ENCODE measurements at places on chromosomes 16 and 17.

GRCh38 chr17:76385892-76386786, 1.7 kb downstream of the SPHK1 start:
- DNase-seq: peak; percentile 86

DNA sequence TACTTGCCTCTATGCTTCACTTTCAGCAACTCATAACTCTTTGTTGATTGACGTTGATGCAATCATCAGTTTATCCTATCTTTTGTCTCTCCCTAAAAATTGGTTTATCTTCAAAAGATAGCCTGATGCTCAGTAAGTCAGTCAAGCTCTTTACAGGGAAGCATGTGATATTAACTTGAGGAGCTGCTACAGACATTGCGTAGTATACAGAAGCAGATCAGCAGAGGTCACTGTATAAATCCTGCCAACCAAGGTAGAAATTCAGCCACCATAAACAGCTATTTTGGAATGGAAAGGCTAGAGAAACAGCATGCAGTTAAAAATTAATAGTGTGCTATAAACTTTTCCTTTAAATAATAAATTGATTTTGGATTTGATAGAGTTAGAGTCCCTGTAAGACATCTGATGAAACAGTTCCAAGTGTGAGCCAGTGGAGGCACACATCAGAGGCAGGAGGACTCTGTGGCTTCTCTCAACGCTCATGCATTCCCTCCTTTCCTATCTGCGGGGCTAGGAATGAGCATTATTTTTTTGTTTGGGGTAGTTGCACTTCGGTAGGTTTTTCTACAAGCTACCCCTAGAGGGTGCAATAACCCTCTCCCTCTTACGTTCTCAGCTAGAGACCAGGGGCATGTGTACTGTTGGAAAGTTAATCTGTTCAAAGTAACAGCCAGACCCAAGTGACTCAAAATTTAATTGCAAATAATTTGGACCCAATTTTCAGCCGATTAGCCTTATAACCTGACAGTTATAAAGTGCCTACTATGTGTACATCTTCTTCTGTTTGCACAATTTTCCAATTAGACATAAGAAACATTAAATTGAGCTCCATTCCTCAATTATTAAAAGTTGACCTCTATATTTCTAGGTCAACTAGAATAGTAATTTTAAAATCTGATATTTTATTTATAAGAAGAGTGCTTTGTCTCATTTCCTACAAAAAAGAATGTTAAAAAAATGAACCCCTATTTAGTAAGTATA, 647.7 kb upstream of the SOX9 start:
- DNase-seq: no peak

DNA sequence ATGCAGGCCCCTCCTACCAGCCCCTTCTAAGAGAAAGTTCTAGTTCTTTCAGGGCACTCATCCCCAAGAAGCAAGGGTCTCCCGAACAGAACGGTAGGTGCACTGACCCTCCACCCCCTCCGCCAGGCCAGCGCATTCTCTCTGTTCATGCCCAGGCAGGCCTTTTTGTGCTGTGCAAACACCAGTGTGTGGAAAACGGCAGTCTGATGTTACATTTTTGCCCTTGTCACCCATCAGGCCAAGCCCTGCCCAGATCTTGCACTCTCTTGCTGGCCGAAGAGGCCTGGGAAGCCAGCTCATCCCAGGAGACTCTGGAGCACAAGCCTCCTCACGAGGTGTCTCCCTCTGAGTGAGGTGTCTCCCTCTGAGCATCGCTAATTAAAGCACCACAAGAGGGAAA, 16.1 kb upstream of the MTSS2 start:
- DNase-seq: no peak

- DNase-seq: peak; percentile 72
These were observed at the start of gene SPNS2 for GRCh38 chr17:4498461-4499397. SPNS2 (plus strand) TSS chr17:4498881; CDS start chr17:4499048, 167 bp downstream.

GRCh38 chr16:66930189-66930588, 4.0 kb downstream of the CIAO2B start:
- no peak for DNase-seq

GRCh38 chr16:30853758-30854157, 40.1 kb downstream of the BCL7C start:
- no peak for DNase-seq

DNA sequence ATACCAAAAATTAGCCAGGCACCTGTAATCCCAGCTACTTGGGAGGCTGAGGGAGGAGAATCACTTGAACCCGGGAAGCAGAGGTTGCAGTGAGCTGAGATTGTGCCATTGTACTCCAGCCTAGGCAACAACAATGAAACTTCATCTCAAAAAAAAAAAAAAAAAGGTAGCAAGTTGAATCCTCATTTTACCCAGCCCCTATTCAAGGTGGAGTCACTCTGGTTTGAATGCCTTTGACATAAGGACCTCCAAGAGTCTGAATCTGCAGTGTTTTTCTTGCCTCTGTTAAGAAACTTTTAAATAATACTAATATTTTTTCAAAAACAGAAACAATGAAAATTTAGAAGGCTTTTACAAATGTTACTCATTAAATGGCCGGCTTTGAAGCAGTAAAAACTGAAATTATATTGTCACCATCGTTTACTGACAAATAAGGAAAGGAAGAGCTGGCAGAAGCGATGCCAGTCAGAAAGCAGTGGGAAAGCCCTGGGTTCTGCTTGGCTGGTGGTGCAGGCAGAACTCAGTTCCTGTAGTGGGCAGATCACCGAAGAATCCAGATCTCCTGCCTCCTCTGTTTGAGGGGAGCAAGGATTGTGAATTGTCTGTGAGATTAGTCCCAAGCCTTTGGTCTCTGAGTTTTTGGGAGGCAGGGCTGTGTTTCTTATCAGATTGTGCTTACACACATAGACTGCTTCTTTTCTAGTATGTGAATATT, 99.7 kb upstream of the HAS3 start:
- no peak for DNase-seq

DNA sequence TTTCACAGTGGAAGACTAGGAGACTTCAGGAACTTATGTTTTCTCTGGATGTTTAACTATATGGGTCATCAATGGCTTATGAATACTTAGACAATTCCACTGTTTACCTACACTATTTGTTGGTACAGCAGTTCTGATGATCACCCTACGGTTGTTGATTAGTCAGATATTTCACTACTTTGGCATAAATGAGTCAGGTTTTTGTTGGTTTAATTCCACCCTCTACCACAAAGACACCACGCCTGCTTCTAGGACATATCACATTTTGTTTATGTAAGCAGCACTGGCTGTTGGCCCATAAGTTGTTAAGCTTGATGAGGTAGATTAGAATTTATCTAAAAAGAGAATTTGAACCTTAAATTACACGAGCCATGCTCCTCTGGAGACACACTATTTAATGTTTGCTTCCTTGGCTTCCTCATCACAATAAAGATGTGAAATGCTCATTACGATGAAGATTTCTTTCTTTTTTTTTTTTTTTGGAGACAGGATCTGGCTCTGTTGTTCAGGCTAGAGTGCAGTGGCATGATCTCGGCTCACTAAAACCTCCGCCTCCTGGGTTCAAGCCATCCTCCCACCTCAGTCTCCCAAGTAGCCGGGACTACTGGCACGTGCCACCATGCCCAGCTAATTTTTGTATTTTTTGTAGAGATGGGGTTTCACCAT, 4.3 kb downstream of the GDE1 start:
- no peak for DNase-seq

DNA sequence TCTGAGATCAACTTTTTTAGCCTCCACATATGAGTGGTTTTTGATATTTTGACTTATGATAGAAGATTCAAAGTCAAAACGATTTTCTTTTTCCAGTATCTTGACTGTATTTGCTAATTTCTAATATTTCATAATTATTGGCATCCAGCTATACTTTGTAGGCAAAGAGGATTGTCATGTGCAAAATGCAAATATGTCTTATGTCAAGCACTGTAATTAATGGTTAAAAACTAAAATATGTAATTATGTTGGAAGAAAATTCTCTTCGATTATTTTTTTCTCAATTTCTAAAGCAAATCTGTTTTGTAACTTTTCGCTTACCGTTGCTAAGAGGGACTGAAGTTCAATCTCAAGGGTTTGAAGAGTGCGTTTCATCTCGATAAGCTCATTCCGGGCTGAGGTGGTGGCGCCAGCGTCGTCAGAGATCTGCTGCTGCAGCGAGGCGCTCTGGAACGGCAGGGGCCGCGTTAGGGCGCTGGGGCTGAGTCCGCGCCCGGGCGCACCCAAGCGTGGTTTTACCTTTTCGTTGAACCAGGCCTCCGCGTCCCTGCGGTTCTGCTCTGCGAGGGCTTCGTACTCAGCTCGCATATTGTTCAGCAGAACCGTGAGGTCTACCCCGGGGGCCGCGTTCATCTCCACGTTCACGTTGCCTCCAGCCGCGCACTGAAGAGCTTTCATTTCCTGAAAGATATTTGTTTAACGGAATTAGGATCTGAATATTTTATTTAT, 3.0 kb downstream of the KRT27 start:
- no peak for DNase-seq

DNA sequence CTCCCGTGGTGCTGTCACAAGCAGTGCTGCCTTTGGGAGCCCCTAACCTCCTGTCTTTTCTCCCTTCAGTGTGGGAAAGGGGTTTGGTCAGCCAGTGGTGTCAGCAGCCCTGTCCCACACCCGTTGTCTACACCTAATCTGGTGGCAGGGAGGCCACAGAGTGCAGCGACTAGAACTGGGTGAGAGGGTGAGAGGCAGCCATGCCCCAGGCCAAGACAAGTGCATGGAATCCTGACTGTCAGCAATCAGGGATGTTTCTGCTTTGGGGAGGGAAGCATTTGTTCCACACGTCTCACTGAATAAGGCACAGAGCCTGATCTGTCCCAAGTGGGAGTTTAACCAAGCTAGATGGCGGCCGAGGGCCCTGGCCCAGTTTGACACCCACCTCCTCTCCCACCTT, 1.4 kb upstream of the ZNF267 start:
- no peak for DNase-seq

DNA sequence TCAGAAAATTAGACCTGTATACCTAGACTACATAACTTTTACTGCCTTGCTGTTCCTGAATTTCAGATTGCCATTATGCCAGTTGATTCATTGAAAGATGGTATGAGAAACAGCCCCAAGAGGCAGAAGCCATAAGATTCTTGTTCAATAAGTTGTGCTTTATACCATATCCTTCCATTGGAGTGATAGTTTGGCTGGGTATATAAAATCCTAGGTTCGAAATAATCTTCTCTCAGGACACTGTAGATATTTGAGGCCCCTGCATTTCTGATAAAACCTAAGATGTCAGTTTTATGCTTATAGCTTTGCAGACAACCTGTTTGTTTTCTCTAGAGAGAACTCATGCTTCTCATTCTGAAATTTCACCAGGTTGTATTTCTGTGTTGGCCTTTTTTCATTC, 9.6 kb upstream of the SDK2 start:
- no peak for DNase-seq

- DNase-seq: no peak
These were observed 22.5 kb downstream of the TIMM22 start for GRCh38 chr17:1019451-1019850.

DNA sequence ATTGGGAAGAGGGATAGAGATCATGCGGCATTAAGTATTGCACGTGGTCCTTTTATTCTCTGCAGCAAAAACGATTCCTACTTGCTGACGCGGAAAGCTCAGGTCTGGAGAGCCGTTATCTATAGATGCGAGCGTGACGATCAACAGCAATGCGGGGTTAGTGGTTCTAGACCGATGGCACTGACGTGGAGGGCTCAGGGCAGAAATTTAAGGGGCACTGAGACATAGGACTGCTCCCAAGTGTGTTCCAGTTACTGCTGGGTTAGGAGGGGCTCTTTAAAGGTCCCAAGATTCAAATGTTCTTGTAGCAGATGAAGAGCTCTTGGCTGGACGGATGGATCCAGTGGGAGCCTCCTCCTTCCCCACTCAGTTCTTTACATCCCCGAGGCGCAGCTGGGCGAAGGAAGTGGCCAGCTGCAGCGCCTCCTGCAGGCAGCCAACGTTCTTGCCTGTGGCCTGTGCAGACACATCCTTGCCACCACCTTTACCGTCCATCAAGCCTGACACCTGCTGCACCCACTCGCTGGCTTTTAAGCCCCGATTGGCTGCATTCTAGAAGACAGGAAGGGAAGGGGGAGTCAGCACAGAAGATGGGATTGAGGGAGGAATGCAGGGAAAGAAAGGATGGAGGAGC, 732 bp upstream of the EXOSC6 start:
- no peak for DNase-seq

DNA sequence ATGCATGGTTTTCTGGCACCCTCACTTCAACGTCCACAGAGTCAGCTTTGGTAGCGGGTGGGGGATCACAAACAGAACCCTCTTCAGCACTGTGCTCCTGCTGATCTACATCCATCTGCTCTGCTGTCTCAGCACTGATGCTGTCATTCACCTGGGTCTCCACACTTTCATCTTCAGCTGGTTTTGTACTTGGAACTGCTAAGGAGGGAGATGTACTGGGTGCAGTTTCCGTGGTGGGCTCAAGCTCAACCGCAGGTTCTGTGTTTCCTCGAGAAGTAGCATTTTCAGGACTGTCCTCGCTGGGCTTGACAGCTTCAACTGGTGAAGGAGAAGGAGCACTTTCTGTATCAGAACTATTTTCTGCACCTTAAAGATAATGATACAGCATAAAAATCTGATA, 101.8 kb downstream of the TTC19 start:
- DNase-seq: no peak

DNA sequence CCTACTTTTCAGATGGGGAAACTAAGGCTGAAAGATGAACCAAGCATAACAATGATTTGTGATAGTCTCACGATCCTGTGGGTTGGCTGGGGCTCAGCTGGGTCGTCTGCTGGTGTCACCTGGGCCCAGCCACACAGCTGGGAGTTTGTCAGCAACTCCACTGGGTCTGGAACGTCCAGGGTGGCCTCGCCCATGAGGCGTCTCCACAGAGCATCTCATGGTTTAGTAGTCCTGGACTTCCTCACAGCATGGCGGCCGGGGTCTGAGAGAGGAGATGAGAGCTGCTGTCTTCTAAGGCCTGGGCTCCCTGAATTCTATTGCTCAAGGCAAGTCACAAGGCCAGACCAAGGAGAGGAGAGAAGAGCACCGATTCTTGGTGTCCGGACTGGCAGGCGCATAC, 24.1 kb upstream of the WFDC1 start:
- DNase-seq: no peak

DNA sequence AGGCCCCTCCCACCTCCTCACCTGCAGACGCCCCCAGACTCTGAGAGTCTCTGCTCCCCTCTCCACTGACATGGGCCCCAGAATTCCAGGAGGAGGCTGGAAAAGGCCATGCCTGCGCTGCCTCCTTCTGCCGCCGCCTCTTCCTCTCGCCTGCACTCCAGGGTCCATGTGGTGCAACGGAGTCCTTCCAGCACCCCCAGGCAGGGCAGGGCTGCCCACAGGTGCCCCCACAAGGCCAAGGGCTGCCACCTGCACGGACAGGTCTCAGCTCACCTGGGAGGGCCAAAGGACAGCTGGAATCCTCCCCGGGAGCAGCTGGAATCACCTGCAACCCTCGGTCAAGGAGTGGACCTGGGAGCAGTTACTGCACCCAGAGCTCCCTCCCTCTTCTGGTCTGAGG, 194.9 kb downstream of the RBFOX3 start:
- DNase-seq: no peak

DNA sequence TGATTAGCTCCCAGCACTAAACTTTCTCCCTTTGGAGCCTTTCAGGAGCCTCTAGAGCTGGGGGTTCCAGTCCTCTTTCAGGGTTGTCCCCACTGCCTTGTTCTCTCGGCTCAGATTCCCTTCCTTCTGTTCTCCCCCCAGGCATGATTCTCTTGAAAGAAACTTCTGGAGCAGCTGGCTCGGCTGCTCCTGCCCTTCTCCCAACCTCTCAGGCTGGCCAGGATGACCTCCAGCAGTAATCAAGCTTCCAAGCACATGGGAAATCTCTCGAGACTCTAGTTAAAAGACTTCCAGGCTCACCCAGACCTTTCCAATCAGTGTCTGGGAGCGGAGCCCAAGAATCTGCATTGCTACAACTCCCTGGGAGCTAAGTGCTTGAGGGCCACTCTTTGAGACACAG, 3.6 kb downstream of the SDK2 start:
- no peak for DNase-seq

All from activated CD8-positive, alpha-beta memory T cell treated with anti-CD3 and anti-CD28 coated beads, Interleukin-2, amount 50 U/mL, for 4 hours (primary cell).